Stimulated activated naive B cell treated with anti-CD40 and anti-IgM and Interleukin-4, amounts not matched to agents 10 μg/mL and 1 μg/mL and 100 μg/mL, for 72 hours (primary cell): ENCODE measurements at places on chromosomes 4 and X.

DNA sequence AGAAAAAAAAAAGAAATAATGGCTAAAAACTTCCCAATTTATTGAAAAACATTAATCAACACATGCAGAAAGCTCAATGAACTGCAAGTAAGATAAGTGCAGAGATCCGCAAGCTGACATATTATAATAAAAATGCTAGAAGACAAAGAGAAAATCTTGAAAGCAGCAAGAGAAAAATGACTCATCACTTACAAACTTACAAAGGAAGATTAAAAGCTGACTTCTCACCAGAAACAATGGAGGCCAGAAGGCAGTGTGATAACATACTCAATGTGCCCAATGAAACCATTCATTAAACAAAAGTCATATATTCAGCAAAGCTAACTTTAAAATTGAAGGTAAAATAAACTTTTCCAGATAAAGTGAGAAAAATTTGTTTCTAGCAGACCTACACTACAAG, 7.3 kb upstream of the BRWD3 start:
- no peak for DNase-seq

GRCh38 chr4:8493484-8493883, 52.9 kb downstream of the TRMT44 start:
- no peak for DNase-seq

- no peak for DNase-seq
Observed at GRCh38 chrX:150833454-150834056, 64.9 kb downstream of the CD99L2 start.

- DNase-seq, result no peak
Observed at GRCh38 chr4:119498527-119498926, 130.1 kb downstream of the PDE5A start.

GRCh38 chr4:10074767-10075105, 41.9 kb downstream of the WDR1 start:
- DNase-seq, result no peak
